ENCODE measurements at places on chromosomes 2 and 18. TPM values are rescaled to one million over a fixed set of nuclear protein-coding genes. Genes with fewer than 3 reads are reported as not detected.

ZNF396 gene
- 0.59 TPM for total RNA-seq

SMIM21 gene
- not detected for total RNA-seq

MITD1 gene
- 20.0 TPM for total RNA-seq

CHRNA1 gene
- not detected for total RNA-seq

NUP35 gene
- 31.5 TPM for total RNA-seq

DNA sequence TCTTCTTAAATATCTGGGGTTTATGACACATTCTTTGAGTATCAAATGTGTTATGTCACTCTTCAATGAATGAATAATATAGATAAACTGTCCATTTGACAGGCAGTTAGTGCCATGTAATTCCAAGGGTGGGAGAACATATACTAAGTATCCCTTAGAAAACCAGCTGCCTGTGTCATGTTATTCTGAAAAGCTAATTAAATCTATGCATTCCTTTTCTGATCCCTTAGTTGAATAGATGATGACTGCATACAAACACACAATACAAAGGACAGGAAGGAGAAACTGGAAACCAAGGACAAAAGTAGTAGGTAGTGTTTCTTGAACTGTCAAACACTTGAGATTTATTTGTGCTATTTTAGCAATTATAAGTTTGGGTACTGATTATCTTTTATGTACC lies 8.3 kb downstream of the ARHGAP28 start:
- no peak for DNase-seq

DNA sequence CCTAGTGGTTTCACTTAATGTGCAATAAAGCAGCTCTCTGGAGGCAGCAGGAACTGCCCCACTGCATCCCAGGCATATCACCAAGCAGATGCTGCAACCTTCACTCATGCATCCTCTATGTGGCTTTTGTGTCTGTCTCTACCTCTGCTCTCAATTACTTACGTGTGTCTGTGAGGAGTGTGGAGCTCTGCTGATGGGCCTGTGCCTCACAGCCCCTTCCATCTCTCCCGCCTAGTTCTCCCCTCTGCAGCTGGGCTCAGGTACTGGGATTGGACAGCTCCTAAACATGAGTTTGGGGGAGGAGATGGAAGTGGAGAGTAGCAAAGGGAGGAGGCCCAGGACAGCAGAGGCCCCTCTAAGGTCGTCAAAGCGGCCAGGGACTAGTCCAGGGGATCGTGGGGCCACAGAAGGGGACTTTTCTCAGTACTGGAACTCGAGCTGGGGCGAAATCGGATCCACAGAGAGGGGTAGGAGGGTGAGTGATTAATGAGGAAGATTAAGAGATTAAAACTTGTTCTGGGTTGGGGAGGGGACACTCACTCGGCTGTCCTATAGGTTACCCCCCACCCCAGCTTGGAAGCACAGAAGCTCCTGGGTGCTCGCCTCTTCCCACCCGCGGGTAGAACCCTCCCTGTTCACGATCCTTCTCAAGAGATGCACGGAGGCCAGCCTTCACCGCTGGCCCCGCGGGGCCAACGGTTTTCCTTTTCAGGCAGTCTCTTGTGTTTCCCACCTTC lies 2.1 kb upstream of the LBX2 start:
- no peak for DNase-seq

- DNase-seq = no peak
Observed at GRCh38 chr18:75926811-75927210, 499.3 kb upstream of the SMIM21 start.

DNA sequence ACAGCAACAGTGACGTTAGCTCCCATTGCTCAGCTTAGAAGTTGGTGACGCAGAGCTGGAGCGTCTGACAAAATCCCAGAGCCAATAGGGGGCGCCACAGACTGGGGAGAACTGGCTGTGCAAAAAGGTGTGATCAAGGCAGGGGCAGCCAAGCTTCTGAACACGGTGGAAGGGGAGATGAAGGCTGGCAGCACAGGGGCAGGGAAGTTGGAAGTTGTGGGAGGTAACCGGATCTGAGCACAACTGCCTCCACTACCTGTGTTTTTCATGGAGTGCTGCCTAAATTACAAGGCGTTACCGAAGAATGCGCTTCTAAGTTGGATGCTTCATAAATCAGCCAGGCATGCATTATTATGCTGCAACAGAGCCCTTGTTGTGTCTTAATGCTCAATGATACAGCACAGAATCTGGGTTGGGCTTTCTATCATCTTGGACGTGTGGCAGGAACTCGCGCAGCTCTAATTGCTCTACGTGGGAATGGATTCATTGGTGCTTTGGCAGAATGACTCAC lies 370.0 kb downstream of the SLC4A3 start:
- peak; percentile 37 for DNase-seq

- DNase-seq = no peak
Observed at GRCh38 chr2:9796056-9797010, 46.9 kb upstream of the TAF1B start.

GRCh38 chr2:223835701-223836532 lies 1.5 kb downstream of the AP1S3 start:
- no peak for DNase-seq

DNA sequence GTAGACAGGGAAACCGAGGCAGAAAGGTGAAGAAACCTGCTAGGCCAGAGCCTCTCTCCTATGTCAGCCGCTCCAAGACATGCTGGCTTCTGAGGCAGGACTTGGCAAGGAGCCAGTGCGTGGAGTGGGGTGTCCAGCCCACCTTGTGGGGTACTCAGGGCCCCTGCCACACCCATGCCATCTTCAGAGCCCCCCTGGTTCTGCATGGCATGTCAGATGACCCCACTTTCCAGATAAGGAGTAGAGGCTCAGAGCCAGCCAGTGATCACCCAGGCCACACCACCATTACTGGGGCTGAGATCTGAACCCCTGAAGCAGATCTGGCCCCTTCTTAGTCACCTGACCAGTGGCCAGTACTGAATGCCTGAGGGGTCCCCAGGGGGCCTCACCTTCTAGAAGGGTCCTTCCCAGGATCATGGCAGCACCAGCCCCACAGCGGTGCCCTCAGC lies 14.7 kb downstream of the CROCC2 start:
- DNase-seq = peak; percentile 19

DNA sequence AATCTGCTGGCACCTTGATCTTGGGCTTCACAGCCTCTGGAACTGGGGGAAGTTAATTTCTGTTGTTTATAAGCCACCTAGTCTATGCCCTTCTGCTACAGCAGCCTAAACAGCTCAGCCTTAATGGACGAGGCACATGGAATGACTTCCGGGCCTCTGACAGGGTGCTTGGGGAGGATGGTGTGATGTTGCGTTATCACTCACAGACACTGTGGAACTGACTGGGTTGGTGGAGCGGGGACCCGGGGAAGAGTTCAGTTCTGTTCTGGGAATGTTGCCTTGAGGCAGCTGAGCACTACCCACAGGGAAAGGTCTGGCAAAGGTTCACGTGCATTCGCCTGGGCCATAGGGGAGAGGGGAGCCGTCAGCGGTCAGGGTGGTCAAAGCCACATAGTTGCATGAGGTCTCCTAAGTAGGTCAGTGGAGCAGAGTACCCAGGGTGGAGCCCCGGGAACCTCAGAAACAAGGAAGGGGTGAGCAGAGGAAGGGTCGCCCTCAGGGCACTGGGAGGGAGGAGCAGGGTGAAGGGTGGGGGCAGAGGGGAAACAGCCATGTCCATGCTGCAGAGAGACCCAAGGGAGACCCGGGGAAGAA lies 36.2 kb downstream of the LRRFIP1 start:
- no peak for DNase-seq

GRCh38 chr2:58447586-58447985 lies 206.5 kb upstream of the FANCL start:
- DNase-seq = no peak

GRCh38 chr2:30208453-30208852 lies 22.9 kb upstream of the LBH start:
- DNase-seq = peak; percentile 75

- DNase-seq = no peak
Observed at GRCh38 chr2:51813247-51813646, 781.3 kb upstream of the NRXN1 start.

DNA sequence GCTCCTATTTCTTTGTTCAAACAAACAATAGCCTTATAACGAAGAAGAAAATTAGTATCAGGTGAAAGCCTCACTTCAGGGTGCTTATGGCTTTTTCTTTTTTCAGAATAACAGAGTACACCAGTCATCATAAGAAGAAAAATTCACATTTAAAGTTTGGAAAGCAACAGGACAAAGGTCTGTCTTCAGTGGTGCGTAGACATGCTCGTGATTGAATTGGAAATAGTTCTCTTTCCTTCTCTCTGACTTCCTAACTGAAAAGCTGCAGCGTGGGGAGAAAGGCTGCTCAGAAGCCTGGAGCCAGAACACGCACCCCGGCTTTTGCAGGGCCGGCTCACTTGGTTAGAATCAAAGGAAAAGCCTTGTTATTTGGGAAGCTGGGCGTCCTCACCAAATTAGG lies 127.6 kb upstream of the ZNF516 start:
- no peak for DNase-seq

DNA sequence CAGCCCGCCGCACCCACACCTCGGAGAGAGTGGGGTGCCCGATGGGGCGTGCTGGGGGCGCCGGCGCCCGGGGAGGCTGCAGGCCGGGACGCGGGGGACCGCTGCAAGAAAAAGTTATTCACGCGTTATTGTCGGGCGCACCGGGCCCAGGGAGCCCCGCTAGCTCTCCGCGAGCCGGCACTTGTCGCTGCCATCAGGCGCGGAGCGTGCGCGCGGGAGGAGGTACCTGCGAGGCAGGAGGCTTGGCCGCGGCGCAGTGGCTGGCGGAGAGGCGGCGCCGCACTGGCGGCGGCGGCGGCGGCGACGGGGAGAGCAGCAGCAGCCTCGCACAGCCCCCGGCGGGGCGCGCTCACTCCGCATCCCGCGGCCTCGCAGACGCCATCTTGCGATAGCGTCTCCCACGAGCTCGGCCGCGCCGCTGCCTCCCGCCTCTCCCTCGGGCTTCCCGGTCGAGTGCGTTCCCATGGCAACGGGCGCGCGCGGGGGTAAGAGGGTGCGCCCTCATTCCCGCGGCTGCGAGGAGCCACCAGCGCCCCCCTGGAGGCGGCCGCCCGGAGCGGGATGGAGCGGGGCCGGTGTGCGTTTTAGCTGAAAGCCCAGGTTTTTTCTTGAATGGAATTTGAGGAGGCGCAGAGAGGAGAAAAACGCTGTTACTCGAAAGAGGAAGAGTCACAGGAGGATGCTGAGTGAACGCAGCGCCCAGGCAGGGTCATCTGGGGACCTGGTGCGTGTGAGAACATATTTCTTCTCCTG lies at the start of gene CHN1:
CHN1 (minus strand) TSS at position 402 of the 753 bp plus-strand sequence. CDS start 469 bp downstream, outside the sequence.
- DNase-seq = peak; percentile 70

DNA sequence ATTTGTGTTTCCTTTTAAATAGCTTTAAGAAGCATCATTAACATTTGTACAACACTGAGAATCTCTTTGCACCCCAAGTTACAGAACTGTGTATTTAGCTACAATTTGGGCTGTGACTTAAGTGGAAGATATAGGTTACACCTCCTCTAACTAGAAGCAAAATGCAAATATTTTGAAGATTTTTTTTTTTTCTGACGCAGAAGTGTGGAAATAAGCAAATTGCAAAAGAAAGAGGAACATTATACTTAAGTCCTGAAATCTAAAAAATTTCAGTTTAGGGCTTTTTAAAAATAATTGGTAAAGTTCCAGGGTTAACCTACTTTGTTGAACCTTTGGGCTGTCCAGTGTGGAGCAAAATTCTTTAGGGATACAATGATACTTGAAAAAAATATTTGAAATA lies 41.4 kb upstream of the RBMS1 start:
- no peak for DNase-seq

DNA sequence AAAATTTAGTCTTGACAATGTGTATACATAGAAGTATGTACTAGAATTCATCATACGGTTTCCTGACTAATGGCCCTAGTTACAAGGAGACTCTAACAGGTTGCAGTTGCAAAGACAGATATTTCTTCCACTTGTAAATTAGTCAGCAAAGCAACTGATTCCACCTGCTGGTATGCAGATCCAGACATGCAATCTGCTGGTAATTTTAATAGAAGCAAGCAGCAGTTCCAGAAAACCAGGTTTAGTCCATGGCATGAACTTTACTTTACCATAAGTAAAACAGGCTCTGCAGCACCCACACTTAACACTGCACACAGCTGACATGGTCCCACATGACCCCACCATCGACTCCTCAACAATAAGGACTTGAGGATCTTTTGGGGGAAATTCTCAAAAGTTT lies 110.9 kb upstream of the SP3 start:
- no peak for DNase-seq

DNA sequence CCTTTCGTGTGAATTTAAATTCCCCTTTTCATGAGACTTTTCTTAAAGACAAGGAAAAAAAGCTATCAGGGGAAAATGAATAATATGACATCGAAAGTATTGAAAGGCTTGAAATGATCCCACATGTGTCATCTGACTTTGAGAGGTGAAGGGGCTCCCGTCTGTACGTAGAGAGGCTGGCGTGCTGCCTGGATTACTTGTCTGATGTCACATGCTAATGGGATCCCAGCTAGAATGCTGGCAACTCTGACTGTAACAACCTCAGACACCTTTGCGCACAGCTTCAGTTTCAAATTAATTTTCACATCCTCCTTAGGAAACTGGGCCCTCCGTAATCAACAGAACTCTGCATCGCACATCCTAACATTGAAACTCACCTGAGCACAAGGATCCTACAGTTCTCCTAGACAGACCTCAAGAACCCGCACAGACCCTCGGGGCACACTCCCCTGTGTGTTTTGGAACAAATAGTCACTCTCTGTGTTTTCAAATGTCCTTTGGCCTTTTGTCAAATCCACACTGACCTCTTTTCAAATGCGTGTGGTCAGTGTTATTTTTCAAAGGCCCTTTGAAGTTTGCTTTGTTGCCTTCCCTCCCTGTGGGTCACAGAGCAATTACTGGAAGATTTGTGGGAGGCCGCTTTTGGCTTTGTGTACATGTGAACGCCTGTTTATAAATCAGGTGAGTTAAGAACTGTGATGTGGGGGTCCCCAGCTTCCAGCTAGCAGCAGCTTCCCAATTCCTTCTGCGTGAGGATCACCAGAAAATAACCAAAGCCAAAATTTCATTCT lies 65.9 kb downstream of the IL1R2 start:
- peak; percentile 55 for DNase-seq

- no peak for DNase-seq
Observed at GRCh38 chr2:132448771-132449170, 32.2 kb downstream of the GPR39 start.

DNA sequence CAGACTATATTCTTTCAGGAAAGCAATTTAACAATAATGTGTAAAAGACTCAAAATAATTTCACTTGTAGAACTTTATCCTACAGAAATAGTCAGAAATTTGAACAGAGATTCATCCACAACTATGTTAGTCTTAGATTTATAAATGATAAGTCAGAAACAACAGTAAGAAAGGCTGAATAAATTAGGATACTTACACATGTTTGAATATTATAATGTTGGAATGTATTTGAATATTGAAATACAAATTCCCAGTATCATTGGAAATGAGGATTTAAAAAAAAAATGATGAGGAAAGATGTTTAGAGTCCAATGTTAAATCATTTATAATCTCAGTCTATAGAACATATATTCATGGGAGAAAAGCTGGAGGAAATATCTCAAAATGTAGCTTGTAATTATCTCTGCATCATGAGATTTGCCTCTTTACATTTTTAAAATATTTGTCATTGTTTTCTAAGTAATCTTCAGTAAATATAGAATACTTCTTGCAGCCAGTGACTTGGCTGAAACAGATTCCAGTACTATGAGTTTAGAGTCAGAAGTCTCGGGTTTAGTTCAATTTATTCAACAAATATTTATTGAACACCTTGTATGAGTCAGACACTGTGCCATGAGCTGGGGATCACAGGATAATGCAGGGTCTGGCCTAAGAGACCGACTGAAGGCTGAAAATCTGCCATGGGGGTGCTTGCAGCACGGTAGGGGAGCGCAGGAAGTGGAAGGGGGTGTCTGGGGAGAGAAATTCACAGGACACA lies 32.3 kb downstream of the CXCR4 start:
- no peak for DNase-seq

Data from uterus (tissue), 4 donors.